ENCODE measurements at places on chromosomes 7 and 10. TPM values are rescaled to one million over a fixed set of nuclear protein-coding genes. Genes with fewer than 3 reads are reported as not detected.

- no peaks in the 10 kb centered on the region for H3K27me3 ChIP-seq
- no peak for DNase-seq
- H3K4me3 ChIP-seq = no peak overlapping the region
Measured at GRCh38 chr7:111324228-111324627, 233.3 kb downstream of the LRRN3 start.

Gene ITIH2
- not detected for total RNA-seq

Gene PAPOLB
- not detected for total RNA-seq

DNA sequence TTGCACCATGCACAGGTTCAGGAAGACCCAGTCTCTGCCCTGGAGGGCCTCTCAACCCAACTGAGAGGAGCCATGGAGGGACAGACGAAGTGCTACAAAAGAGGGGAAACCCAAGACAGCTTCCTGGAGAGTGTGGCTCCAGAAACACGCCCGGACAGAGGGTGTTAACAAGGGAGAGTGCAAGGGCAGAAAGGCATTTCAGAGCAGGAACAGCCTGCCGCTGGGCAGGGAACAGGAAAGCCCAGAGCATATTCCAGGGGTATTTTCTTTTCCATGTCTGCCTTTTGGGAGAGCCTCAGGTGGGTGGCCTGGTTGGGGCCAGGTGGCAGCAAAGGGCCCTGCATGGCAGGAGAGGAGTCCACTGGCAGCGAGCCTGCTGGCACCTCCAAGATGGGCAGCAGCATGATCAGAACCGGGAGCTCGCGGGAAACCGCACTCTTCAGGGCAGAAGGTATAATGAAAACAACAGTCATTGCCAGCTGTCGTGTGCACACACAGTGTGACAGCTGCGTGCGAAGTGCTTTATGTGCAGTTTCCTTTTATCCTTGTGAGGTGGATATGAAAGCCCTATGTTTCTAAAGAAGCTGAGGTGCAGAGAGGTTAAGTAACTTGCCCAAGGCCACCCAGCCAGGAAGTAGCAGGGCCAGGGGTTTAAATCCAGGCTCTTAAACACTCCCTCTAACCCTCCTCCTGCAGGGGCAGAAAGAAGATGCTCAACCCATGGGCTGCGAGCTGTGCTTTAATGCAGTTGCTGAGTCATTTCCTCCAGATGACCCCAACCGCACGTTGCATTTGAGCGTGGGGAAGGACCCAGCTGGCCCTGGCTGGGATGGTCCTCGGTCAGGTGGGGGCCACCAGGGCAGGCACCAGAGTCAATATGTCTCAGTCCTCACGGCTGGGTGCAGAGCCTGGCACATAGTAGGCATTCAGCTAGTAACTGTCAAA is 128.6 kb downstream of the OAT start:
- H3K4me1 ChIP-seq = peaks cover 2% of the 10 kb centered on the region
- no peak overlapping the region for H3K27ac ChIP-seq
- no peak for DNase-seq
- H3K4me3 ChIP-seq = no peak overlapping the region
- H3K27me3 ChIP-seq = no peaks in the 10 kb centered on the region

- peaks cover 8% of the 10 kb centered on the region for H3K36me3 ChIP-seq
- no peak overlapping the region for H3K27ac ChIP-seq
- no peak for DNase-seq
- H3K4me3 ChIP-seq = no peak overlapping the region
- H3K4me1 ChIP-seq = no peaks in the 10 kb centered on the region
Measured at GRCh38 chr7:75982306-75983064, 11.9 kb downstream of the TMEM120A start.

DNA sequence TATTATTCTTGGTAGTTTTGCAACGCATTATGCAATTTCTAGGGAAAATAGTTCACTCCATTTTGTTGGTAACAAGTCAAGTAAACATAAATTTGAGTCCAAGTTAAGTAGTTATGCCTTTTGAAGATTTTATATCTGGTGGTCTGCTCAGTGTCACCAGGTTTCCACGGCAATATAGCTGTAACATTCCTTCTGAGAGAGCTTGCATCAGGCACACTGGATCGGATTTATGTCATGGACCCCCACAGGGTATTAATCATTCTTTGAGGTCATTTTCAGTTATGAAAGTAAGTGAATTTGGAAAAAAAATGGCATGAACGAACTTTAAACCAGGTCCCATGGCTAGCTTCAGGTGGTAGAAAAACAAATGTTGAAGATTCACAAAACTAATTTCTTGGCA is 136.3 kb downstream of the POLR1F start:
- H3K4me1 ChIP-seq = no peaks in the 10 kb centered on the region
- H3K27me3 ChIP-seq = no peaks in the 10 kb centered on the region
- H3K36me3 ChIP-seq = no peaks in the 10 kb centered on the region
- DNase-seq = no peak

All from activated CD4-positive, alpha-beta memory T cell treated with anti-CD3 and anti-CD28 coated beads, Interleukin-2, amount 10 ng/mL, durations not matched to agents 7 days and 5 days (primary cell).